ENCODE measurements at places on chromosomes 7 and 10.

DNA sequence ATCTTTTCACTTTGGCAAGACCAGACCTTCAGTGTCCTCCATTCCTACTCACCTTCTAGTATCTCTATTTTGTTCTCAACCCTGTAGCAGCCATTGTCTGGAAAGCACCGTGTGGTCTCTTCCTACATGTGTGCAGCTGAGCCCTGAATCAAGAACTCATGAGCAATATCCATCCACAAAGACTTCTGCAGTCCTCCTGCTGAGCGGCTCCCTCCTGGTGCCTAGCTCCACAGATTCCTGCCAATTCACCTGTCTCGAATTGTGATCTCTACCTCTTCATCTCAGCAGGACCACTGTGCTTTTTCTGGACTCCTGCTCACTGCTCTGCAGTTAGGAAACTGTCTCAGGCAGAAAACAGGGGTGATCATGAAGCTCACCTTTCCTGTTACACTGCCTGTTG is 118.8 kb downstream of the RELN start:
- no peak for DNase-seq

GRCh38 chr7:151312831-151313809 is 28.5 kb upstream of the NUB1 start:
- DNase-seq: no peak

DNA sequence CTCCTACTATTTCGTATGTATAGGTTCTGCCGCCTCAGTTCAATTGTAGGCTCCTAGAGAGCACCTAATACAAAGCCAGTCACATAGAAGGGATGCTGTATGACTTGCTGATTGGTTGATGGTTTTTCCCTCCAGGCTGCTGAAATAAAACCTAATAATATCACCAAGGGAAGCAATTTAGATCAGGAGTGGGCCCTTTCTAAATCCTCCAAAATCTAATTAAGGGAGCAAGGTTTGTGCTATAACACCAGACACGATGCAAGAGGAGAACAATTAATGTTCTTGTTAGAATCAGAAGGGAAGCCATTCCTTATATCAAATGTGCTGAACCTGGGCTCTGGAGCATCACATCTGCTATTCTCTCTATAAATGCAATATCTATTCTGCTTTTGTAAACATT is 42.0 kb upstream of the SLC13A1 start:
- DNase-seq: no peak

- no peak for DNase-seq
Measured at GRCh38 chr7:115117748-115118147, 195.9 kb downstream of the MDFIC start.

GRCh38 chr10:71643904-71644303 is 75.7 kb downstream of the C10orf105 start:
- DNase-seq: no peak

GRCh38 chr10:127999297-128000129 is 92.6 kb downstream of the PTPRE start:
- no peak for DNase-seq

GRCh38 chr10:14953424-14954000 is 384 bp downstream of the DCLRE1C start:
- DNase-seq: peak; percentile 70

- DNase-seq: no peak
Measured at GRCh38 chr7:13420726-13421125, 568.7 kb downstream of the ETV1 start.

Measured in LHCN-M2 (cell line).